Natural killer cell treated with Interleukin-12 subunit alpha and Interleukin-12 subunit beta and Interleukin-15 and Interleukin-18, amount 100 ng/mL, for 72 hours (primary cell): ENCODE measurements at places on chromosomes 16 and 17.

DNA sequence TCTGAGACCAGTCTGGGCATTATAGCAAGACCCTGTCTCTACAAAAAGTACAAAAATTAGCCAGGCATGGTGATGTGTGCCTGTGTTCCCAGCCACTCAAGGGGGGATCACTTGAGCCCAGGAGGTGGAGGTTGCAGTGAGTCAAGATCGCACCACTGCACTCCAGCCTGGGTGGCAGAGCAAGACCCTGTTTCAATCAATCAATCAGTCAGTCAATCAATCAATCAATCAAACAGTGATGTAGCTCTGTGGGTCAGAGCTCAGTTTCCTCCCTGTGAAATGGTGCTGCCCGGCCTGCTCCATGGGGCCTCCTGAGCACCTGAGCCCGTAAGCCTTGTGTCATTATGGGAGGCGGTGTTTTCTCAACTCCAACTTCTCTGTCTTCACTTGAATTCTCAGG is 167.1 kb upstream of the CIBAR2 start:
- no peak for DNase-seq

GRCh38 chr17:58051468-58051867 is 31.8 kb upstream of the DYNLL2 start:
- no peak for DNase-seq

DNA sequence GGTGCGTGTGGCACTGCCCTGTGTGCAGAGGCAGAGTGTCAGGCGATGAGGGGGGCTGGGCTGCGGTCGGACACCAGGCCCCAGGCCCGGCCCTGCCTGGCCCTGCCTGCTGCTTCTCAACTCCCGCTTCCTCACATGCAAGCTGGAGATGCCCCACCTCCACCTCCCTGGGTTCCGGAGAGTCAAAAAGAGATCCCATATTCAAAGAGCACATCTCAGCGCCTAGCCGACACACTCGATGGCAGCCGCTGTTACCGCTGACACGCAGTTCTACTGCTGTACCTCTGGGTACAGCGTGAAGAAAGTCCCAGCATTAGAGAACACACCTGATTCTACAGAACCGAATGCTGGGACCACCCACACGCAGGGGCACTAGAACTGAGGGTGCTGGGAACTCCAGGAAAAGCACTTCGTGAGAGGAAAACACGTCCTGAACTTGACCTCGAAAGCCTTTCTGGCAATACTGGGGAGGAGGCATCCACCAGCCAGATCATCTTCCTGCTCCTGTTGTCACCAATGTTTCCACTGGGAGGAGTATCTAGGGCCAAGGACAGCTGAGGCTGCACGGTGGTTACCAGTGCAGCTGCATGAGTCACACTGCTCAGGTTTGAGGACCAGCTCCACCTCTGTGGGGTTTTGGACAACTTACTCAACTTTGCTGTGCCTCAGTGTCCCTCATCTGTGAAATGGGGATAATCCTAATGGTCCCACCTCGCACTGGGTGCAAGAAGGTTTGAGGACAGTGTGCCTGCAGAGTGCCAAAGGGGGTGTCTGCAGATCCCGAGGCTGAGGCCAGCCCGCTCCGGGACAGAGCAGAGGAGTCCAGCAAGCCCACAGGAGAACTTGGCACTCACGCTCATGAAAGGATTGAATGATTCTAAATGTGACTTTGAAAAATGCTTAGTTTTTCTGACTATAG is 100.4 kb upstream of the DNAH17 start:
- DNase-seq = no peak

- peak; percentile 16 for DNase-seq
Observed at GRCh38 chr16:57386381-57386951, 14.2 kb downstream of the CX3CL1 start.

DNA sequence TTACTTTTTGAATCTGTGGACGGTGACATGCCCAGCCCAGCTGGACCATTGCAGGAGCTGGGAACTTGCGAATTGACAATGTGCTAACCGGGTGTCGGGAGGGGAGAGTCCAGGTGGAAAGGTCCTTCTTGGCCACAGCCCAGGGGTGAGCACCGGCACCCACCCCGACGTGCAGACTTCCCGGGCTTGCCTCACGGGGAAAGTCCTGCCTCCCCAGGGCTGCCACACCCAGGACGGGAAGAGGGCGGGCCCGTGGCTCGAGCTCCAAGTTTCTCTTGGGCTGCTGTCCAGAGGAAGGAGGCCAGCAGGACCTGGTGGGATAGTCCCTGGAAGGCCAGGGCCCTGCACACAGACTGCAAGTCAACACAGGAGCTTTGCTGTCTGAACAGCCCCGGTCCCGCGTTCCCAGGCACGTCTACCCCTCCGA is 17.7 kb downstream of the CARD14 start:
- no peak for DNase-seq
